Pancreas (tissue), 10 donors: ENCODE measurements at places on chromosomes 7 and 10. TPM values are rescaled to one million over a fixed set of nuclear protein-coding genes. Genes with fewer than 3 reads are reported as not detected.

Gene PTPRZ1
- 1.3 TPM for total RNA-seq

- no peak for DNase-seq
- H3K4me3 ChIP-seq, result no peak overlapping the region
Observed at GRCh38 chr10:78787125-78787524, 281.6 kb upstream of the ZMIZ1 start.

GRCh38 chr10:76333326-76333725, 901.9 kb downstream of the LRMDA start:
- H3K4me1 ChIP-seq, result peaks cover 4% of the 10 kb centered on the region
- DNase-seq, result no peak
- no peak overlapping the region for H3K27ac ChIP-seq
- H3K4me3 ChIP-seq, result no peak overlapping the region
- no peaks in the 10 kb centered on the region for H3K27me3 ChIP-seq
- no peaks in the 10 kb centered on the region for H3K36me3 ChIP-seq

- H3K27me3 ChIP-seq, result no peaks in the 10 kb centered on the region
- DNase-seq, result no peak
- no peaks in the 10 kb centered on the region for H3K36me3 ChIP-seq
- no peaks in the 10 kb centered on the region for H3K4me1 ChIP-seq
Observed at GRCh38 chr7:16697507-16698199, 51.7 kb downstream of the BZW2 start.

Gene CDC123
- total RNA-seq, result 14.7 TPM

Gene GLI3
- 0.51 TPM for total RNA-seq

DNA sequence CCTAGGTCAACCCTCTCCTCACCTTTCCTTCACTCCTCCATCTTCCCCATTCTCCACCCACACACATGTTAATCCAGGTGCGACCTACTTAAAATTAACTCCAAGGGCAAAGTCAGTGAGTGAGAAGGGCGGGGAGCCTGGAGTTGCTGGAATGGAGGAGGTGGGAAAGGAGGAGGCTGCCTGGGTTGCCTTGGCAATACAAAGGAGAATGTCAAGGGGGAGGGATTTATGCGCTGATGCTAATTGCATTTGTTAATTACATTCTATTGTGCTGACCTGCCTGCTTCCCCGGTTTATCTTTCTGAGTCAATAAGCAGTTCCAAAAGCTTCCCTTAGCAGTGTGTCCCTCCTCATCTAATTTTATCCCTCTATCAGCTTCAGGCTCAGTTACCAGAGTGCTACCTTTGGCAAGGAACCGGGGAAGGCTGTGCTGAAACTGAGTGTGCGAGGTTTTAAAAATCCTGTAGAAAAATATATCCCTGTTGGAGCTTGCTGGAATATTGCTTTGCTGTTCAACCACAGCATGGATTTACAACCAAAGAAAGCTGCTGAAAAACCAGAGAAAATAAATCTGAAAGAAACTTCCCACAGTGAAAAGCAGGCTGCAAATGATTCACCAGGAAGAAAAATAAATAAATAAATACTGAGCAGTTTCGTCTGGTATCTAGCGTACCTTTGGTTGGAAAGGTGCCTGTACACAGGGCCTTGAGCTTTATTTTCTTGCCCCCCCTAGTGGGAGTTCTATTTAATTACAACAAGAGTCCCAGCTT, 113.2 kb upstream of the DGKB start:
- H3K4me3 ChIP-seq, result no peak overlapping the region
- H3K36me3 ChIP-seq, result no peaks in the 10 kb centered on the region
- peak; percentile 62 for DNase-seq
- H3K27me3 ChIP-seq, result no peaks in the 10 kb centered on the region

Gene HOXA10
- total RNA-seq, result not detected

- H3K4me3 ChIP-seq, result no peak overlapping the region
- peaks cover 2% of the 10 kb centered on the region for H3K4me1 ChIP-seq
- H3K36me3 ChIP-seq, result no peaks in the 10 kb centered on the region
- no peak for DNase-seq
- no peak overlapping the region for H3K27ac ChIP-seq
Observed at GRCh38 chr10:23070913-23071218, 24.5 kb upstream of the MSRB2 start.

GRCh38 chr10:71259815-71260501, 47.6 kb downstream of the UNC5B start:
- H3K27ac ChIP-seq, result no peak overlapping the region
- no peaks in the 10 kb centered on the region for H3K27me3 ChIP-seq
- H3K36me3 ChIP-seq, result no peaks in the 10 kb centered on the region
- H3K4me3 ChIP-seq, result no peak overlapping the region
- no peak for DNase-seq

DNA sequence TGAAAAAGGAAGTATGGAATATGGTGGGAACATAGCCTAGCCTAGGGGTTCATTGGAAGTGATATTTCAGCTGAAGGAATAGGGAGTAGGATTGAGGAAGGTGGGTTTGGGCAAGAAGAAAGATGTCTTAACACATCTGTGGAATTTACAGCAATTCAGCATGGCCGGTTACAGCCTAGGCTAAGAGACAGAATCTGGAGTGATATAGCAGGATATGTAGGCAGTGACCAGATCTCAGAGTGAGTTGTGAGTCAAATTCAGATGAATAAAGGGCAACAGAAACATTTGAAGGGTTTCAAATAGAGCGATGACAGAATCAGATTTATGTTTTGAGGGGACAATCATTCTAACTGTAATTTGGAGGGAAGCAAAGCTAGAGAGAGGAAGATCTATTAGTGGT, 199.0 kb upstream of the PRPS1L1 start:
- no peak overlapping the region for H3K4me3 ChIP-seq
- no peak for DNase-seq
- no peaks in the 10 kb centered on the region for H3K27me3 ChIP-seq
- H3K4me1 ChIP-seq, result no peaks in the 10 kb centered on the region
- no peak overlapping the region for H3K27ac ChIP-seq

Gene TSPAN15
- 11.9 TPM for total RNA-seq

GRCh38 chr10:31678575-31679516, 249.8 kb downstream of the ARHGAP12 start:
- H3K27ac ChIP-seq, result no peak overlapping the region
- no peaks in the 10 kb centered on the region for H3K27me3 ChIP-seq
- H3K36me3 ChIP-seq, result no peaks in the 10 kb centered on the region
- no peak for DNase-seq
- H3K4me3 ChIP-seq, result no peak overlapping the region
- H3K4me1 ChIP-seq, result no peaks in the 10 kb centered on the region

Gene IQCE
- 9.3 TPM for total RNA-seq

Gene SFTPA1
- 9.6 TPM for total RNA-seq

DNA sequence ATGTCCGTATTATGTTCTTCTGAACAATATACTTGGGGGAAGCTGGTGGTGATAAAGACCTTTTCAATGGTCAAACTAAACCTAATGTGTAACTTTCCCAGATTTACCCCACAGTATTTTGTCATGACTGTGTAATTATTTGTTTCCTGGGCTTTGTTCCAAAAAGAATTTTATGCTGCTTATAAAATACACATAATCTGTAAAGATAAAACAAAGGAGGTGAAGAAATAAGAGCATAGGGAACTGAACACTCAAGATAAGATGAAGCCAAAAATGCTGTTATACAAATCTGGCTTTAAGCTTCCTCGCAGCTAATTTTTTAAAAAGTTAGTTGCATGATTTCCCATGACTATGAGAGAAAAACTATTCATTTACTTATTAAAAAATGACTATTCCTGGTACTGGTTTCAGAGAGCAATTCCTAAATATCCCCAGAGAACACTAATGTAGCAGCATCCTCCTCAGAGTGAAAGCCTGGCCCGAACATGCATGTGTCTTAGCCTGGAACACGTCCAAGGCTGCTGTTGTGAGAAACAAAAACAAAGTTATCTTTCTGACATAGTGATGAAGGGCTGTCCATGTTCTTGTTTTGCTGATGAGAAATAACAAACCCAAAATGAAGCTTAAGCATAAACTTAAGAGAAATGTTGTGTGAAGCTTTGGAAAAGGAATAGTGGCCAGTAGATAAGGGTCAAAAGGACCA, 33.9 kb downstream of the MALSU1 start:
- H3K36me3 ChIP-seq, result no peaks in the 10 kb centered on the region
- H3K27ac ChIP-seq, result no peak overlapping the region
- peaks cover 3% of the 10 kb centered on the region for H3K27me3 ChIP-seq

- H3K4me3 ChIP-seq, result no peak overlapping the region
- H3K36me3 ChIP-seq, result no peaks in the 10 kb centered on the region
- no peak for DNase-seq
- H3K27ac ChIP-seq, result no peak overlapping the region
- no peaks in the 10 kb centered on the region for H3K4me1 ChIP-seq
Observed at GRCh38 chr10:36256948-36257356, 614.9 kb upstream of the FZD8 start.

DNA sequence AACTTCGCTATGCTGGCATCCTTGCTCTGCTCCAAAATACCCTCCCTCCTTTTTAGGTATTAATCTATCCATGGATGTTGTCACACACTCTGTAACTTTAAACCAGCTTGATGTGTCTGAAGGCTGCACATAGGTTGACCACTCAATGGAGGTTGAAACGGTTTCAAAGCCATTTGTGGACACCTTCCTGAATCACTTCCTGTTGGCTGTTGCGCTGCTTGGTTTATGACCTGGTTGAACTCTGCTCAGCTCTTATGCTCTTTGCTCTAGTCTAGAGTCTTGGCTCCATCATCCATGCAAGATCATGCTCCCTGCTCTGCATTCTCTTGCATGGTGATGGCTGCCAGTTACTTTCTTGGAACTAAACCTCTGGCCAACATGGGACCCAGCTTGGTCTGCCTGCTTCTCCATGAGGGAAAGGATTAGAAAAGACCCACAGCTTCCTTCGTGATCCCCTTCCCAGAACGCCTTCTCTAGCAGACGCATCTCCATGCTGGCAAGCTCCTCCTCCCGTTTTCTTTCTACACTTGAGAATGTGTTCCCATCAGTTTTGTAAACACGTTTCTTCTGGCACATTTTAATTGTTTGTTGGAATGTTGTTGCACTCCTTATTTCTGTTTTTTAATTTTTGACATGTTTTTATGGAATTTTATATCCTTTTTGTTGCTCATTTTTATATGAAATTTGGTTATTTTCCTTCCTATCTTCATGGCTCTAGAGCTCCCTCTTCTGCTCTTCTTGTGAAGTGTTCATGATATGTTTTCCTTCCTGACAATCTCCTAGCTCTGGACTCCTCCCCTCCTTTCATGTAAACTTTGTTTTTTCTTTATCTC, 149.8 kb downstream of the XPNPEP1 start:
- H3K27me3 ChIP-seq, result no peaks in the 10 kb centered on the region
- H3K36me3 ChIP-seq, result no peaks in the 10 kb centered on the region
- no peak overlapping the region for H3K4me3 ChIP-seq

- no peak for DNase-seq
- no peaks in the 10 kb centered on the region for H3K4me1 ChIP-seq
- H3K36me3 ChIP-seq, result no peaks in the 10 kb centered on the region
- no peak overlapping the region for H3K27ac ChIP-seq
- H3K4me3 ChIP-seq, result no peak overlapping the region
Observed at GRCh38 chr10:26336979-26337378, 101.2 kb upstream of the APBB1IP start.

Gene ASAH2
- total RNA-seq, result 3.0 TPM

GRCh38 chr10:7351894-7352293, 58.9 kb downstream of the SFMBT2 start:
- H3K4me1 ChIP-seq, result no peaks in the 10 kb centered on the region
- no peaks in the 10 kb centered on the region for H3K27me3 ChIP-seq
- no peaks in the 10 kb centered on the region for H3K36me3 ChIP-seq
- no peak overlapping the region for H3K4me3 ChIP-seq

DNA sequence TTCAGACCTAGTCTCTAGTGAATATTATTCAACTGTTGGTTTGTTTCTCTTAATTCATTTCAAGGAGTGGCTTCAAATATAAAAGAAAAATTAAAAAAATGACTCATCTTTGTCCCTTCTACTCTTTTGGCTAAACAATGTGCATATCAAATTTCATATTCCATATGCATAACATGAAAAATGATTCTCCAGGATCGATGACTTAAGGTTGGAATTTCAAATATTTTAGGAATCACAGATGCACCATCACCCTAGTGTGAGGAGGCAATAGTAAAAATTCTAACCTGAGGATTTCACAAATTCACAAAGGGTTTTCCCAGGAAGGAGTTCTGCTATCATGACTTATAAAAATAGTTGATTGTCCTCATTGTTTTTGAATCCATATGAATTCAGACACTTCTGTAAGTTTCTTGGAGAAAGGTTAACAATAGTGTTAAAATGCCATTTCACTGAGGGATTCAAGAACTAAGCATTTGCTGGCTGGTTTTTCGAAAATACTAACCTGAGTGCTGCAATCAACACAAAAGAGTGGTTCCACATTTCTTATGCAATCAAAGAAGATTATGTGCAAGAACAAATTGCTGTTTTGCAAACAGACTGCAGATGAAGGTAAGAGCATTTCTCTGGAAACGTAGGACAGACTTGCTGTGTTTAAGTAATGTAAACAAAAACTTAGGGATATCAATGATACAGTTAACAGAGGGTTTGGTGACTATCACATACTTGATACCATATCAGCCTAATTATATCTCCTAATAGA, 547.5 kb upstream of the LRRTM3 start:
- no peaks in the 10 kb centered on the region for H3K27me3 ChIP-seq
- H3K4me3 ChIP-seq, result no peak overlapping the region
- no peaks in the 10 kb centered on the region for H3K36me3 ChIP-seq
- no peaks in the 10 kb centered on the region for H3K4me1 ChIP-seq
- H3K27ac ChIP-seq, result no peak overlapping the region

DNA sequence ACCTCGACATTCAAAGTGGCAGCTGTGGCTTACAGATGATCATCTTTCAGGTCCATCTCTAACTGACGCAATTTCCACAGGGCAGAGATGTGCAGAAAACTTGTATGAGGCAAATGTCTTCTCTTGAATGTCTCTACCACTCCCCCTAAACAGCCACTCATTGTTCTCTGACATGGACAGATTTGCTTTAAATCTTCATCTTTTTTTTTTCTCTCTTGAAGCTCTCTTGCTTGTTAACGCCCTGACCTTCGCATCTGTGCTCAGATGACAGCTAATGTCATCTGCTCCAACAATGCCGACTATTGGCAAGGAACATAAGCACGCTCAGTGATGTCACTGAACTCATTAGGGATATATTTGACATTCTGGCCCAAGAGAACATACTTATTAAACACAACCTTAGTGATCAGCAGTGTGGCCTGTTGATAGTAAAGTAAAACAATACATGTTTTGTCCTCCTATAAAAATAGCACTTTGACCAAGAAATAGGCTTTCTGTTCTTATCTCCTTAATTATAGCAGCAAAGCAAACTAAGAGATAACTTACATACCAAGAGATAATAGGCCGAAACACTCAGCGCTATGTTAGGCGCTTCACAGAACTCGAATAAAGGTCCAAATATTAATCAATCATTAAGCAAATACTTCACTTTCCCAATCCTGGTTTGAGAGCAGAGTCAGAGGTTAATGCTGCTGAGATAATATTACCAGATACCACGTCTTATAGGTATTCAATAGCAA, 583.5 kb downstream of the PARD3 start:
- no peak for DNase-seq
- no peaks in the 10 kb centered on the region for H3K4me1 ChIP-seq
- no peaks in the 10 kb centered on the region for H3K36me3 ChIP-seq
- H3K27ac ChIP-seq, result no peak overlapping the region

GRCh38 chr10:86868353-86868752, 89.1 kb downstream of the MMRN2 start:
- DNase-seq, result no peak
- H3K27ac ChIP-seq, result no peak overlapping the region
- peaks cover under 1% of the 10 kb centered on the region for H3K4me1 ChIP-seq
- H3K27me3 ChIP-seq, result no peaks in the 10 kb centered on the region
- no peak overlapping the region for H3K4me3 ChIP-seq

Gene LIPA
- total RNA-seq, result 17.1 TPM

- H3K4me1 ChIP-seq, result no peaks in the 10 kb centered on the region
- no peak overlapping the region for H3K4me3 ChIP-seq
- H3K27me3 ChIP-seq, result no peaks in the 10 kb centered on the region
- H3K36me3 ChIP-seq, result no peaks in the 10 kb centered on the region
- H3K27ac ChIP-seq, result no peak overlapping the region
- no peak for DNase-seq
Observed at GRCh38 chr10:9762966-9763656, 1254.6 kb upstream of the CELF2 start.
